ENCODE measurements at places on chromosomes 1 and 21.

DNA sequence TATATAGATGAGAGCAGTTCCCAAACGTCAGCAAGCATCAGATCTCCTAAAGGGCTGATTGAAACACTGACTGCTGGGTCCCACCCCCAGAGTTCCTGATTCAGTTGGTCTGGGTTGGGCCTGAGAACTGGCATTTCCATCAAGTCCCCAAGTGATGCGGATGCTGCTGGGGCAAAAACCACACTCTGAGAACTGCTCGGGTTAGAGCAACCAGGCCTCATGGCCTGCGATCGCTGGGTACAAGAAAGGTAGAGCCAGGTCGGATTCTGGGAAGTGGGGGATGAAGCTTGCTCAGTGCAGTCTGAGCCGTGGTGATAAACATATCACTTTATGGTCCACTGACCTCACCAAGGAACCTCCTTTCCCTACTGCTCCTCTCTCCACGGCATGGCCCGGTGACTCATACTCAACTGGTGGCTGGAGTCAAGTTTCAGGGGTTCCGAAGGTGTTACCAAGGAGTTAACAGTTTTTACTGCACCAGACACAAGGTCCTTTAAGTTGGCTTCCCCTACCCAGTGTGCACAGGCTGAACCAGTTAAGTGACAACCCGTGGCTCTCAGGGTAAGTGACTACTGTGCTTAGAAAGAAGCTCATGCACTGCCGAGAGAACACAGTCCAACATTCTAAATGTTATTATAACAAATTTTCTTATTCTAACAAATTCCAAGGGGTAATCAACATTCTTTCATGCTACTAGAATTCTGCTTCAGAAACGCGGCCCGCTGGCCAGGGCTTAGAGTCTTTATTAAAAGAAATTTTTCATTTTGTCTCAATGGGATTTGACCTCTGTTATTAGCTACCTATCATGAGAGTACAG is 153.5 kb downstream of the TGFBR3 start:
- no peak for DNase-seq

GRCh38 chr1:19762175-19762779 is 37.4 kb downstream of the TMCO4 start:
- DNase-seq = no peak

- DNase-seq = no peak
Observed at GRCh38 chr1:185480545-185480944, 163.5 kb upstream of the IVNS1ABP start.

- no peak for DNase-seq
Observed at GRCh38 chr1:204077979-204078696, 5.2 kb downstream of the SOX13 start.

GRCh38 chr1:118335331-118335732 is 150.3 kb upstream of the SPAG17 start:
- DNase-seq = no peak

DNA sequence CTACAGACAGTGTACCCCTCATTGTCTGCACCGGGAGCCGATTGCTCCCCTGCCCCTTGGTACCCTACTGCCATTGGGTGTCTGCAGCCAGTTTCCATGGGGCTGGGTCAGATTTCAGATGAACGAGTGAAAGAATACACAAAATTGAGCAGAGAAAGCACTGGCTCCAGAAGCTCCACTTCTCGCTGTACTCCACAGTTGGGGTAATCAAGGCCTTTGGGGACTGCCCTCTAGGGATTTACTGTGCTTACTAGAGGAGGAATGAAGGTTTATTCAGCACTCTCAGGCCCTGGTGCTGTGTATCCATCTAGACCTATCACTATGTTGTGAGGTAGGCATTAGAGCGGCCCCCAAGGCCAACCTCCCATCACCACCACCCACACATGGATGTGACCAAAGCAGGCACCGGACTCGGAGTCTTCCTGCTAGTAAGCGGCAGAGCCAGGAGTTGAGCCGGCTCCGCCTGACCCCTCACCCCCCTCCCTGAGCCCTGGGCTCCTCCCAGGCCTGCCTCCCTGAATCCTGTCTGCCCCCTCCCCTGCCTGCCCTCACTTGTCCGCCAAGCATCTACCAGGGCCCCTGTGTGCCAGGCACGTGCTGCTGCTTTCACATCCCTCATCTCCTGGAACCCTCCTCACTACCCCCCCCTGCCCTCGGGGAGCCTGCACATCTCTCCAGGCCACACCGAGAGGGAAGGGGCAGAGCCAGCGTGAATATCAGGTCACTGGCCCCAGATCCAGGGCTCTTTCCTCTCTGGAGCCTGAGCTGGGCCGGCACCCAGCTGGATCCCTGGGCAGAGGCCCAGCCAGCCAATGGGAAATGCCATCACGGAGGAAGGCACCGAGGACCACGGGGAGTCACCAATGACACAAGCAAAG is 23.3 kb downstream of the KCNN3 start:
- no peak for DNase-seq
